ENCODE measurements at places on chromosomes 16 and 17.

- DNase-seq: no peak
Observed at GRCh38 chr16:78543023-78543422, 443.6 kb downstream of the WWOX start.

- no peak for DNase-seq
Observed at GRCh38 chr17:36667922-36668321, 66.5 kb downstream of the MRM1 start.

DNA sequence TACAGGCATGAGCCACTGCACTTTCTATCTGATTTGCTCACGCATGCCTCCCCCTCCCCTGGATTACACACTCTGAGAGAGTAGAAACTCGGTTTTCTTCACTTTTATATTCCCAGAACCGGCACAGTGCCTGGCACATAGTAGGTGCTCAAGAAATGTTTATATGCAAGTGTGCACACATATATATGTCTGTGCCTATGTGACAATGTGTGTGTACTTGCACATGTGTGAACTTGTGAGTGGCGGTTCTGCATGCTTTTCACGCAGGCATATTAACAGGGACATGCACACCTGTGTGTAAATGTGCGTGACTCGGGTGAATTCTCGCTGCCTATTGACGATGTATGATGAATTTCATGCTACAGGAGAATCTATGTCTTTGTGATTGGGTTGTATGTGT, 22.1 kb upstream of the IL21R start:
- no peak for DNase-seq

- DNase-seq: no peak
Observed at GRCh38 chr17:78992542-78993212, 13.0 kb upstream of the LGALS3BP start.

- DNase-seq: no peak
Observed at GRCh38 chr16:30082545-30083090, 6.8 kb downstream of the PPP4C start.

DNA sequence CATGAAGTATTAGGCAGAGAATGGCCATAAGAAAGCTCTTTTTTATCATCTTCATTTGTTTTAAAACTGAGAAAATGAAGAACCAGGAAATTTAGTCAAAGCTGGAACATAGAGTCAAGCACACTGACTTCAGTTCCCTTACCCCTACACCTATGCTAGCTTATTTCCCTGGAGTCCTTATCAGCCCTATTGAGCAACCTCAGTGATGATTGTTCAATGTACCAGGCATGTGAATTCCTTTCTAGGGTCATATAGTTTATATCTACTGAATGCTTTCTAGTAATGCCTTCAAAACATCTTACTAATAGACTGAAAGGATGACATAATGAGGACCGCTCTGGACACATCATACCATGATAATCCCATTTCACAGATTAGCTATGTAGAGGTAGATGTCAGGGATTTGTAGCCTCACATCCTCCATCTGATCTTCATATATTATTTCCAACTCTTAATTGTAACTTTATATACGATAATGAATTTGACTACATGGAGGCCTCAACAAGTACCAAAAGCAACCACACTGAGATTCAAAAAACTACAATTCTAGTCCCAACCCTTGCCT, 460.4 kb upstream of the DYNLRB2 start:
- no peak for DNase-seq

GRCh38 chr16:81094771-81095251, 1.4 kb downstream of the GCSH start:
- no peak for DNase-seq

- no peak for DNase-seq
Observed at GRCh38 chr16:49789616-49790015, 66.3 kb downstream of the ZNF423 start.

- DNase-seq: no peak
Observed at GRCh38 chr17:16459855-16460550, 32.0 kb downstream of the LRRC75A start.

GRCh38 chr17:69760562-69760961, 314.5 kb upstream of the KCNJ16 start:
- DNase-seq: no peak

GRCh38 chr17:34519282-34519681, 60.1 kb upstream of the TMEM132E start:
- DNase-seq: no peak

GRCh38 chr16:69822174-69822935, 60.2 kb downstream of the WWP2 start:
- no peak for DNase-seq

- no peak for DNase-seq
Observed at GRCh38 chr16:10777356-10777755, 33.7 kb downstream of the NUBP1 start.

- no peak for DNase-seq
Observed at GRCh38 chr17:15238057-15238456, 27.1 kb downstream of the PMP22 start.

- no peak for DNase-seq
Observed at GRCh38 chr16:85556456-85557082, 56.6 kb upstream of the GSE1 start.

DNA sequence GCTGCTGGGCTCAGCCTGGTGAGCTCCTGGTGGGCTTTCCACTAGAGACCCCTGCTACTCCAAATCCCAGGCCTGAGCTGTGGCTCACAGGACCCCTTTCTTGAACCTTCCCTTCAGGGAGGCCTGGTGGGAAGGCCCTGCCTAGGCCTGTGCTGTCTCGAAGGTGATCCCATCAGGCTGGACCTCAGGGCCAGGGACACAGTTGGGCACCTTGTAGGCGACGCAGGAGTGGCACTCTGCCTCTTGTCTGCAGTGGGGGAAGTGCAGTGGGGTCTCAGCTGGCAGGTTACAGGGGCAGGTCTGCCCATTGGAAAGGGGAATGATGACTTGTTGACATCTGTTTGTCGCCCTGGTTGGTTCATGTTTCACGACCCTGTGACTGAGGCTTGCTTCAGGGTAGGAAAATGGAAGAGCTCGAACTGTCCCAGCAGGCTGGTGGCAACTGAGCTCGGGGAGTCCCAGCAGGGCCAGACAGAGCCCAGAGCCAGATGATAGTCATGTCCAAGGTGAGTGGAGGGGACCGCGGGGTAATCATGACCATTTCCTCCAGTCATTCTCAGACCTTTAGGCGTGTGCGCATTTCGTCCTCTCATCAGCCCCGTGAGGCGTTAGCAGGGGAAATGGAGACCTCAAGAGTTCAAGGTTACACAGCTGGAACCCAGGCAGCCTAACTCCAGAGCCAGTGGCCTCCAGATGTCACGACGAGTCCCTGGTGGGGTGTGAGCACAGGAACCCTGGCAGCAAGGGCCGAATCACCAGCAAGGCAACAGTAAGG, 11.3 kb downstream of the CMIP start:
- DNase-seq: no peak

GRCh38 chr17:72381597-72382397, 261.0 kb downstream of the SOX9 start:
- no peak for DNase-seq

DNA sequence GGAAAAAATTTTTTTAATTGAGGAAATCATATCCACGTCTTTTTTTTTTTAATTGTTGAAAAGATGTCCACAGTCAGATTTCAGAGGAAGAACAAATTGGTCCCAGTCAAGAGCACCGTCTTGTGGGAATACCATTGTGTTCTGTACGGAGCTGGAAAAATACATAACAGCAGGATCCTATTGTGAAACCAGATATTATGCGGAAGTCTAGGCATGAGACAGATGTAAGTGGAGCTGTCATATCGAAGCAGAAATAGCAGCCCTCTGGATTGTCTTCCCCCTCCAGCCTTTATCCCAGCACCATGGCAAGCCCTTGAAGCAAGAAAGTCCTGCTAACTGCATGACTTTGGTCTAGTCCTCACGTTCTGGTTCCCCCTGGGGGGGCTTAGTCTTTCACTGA, 391.6 kb upstream of the ASIC2 start:
- DNase-seq: no peak

DNA sequence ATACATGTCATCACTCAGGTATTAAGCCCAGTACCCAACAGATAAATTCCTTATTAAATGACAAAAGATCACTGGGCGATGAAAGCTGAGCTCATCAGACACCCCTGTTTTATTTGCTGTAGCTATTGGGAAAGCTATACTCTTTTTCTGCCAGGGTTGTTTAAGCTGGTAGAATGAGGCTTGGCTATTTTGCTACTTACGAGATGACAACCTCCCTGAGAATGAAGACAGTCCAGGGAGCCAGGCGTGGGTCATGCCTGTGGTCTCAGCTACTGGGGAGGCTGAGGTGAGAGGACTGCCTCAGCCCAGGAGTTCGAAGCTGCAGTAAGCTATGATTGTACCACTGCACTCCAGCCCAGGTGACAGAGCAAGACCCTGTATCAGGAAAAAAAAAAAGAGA, 4.3 kb upstream of the SH2B1 start:
- no peak for DNase-seq

DNA sequence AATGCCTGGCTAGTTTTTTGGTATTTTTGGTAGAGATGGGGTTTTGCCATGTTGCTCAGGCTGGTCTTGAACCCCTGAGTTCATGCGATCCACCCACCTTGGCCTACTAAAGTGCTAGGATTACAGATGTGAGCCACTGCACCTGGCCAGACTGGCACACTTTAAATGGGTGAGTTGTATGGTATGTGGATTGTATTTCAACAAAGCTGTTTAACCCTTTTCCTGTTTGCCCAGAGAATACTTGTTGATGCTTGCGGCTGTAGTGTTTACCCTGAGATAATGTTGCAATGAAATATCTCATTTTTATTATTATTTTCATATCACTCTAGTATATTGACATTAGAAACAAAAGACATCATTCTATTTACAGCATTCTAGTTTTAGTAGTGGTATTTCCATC, 17.1 kb upstream of the TMEM94 start:
- no peak for DNase-seq

GRCh38 chr16:1363501-1364041, 11.8 kb downstream of the GNPTG start:
- DNase-seq: no peak

GRCh38 chr16:19926449-19927390, 42.1 kb upstream of the GPRC5B start:
- no peak for DNase-seq

- no peak for DNase-seq
Observed at GRCh38 chr17:1412185-1413110, 12.4 kb upstream of the YWHAE start.

GRCh38 chr16:66741169-66741900, 10.1 kb downstream of the DYNC1LI2 start:
- no peak for DNase-seq

DNA sequence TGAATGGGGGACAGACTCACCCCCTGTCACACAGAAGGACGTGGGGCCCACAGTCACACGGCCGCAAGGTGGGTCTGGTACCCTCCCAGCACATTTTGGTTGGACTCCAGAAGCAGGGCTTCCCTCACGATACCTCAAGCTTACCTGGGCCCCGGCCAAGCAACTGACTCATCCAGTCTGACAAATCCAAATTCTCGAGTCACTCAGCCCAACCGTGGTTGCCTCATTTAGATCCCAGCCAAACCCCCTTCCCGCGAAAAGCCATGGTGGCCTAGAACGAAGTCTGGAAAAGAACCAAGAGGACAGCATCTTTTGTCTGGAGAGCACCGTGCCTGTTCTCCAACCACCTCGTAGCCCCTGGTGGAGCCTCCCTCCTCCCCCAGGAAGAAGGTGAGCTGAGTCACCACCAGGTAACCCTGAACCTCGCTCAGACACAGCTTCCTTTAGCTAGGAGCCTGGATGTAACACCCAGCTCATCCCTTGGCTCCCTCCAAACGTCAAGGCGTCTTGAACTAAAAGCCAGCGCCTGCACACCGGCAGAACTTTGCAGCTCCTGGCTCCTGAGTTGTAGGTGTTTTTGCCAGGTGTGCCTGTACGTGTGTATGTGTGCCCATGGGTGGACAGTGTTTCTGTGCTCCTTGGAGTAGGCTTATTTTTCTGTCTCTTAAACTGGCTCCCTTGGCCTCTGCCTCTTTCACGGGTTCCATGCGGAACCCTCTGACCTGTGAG, 78.9 kb downstream of the CMIP start:
- no peak for DNase-seq

GRCh38 chr17:38877130-38877851, 7.4 kb downstream of the LASP1 start:
- DNase-seq: no peak

DNA sequence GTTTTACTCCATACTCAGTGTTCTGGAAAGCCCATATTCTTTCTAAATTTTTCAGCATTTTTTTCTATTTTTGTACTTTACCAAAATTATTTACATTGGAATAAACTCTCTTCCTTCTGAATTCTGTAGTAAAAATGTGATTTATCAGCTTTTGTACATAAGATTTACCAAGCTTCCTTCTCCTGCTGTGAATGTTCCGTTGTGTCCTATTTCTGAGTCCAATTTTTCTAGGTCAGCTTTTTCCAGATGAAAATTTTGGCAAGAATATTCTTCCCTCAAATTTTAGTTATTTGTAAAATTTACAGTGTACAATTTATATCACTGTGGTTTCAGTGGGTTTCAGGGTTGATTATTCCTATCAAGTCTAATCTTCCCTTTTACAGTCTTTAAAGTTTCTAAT, 27.5 kb downstream of the ASPA start:
- no peak for DNase-seq

- no peak for DNase-seq
Observed at GRCh38 chr16:3444032-3444388, 530 bp downstream of the NAA60 start.

GRCh38 chr16:25988084-25988483, 296.3 kb downstream of the HS3ST4 start:
- DNase-seq: no peak
